ENCODE measurements at places on chromosomes 5 and 9. TPM values are rescaled to one million over a fixed set of nuclear protein-coding genes. Genes with fewer than 3 reads are reported as not detected.

Gene TLX3
- total RNA-seq, result not detected

Gene VLDLR
- total RNA-seq, result 24.9 TPM

Gene OGN
- not detected for total RNA-seq

Gene MAMDC4
- 1.8 TPM for total RNA-seq

Gene PHYHD1
- not detected for total RNA-seq

Gene MYO10
- total RNA-seq, result 64.3 TPM

Gene SV2C
- not detected for total RNA-seq

Gene ANXA2R
- total RNA-seq, result 3.0 TPM

Gene WDR38
- total RNA-seq, result not detected

Gene PURA
- total RNA-seq, result 5.9 TPM

Gene PTGS1
- 1.3 TPM for total RNA-seq

Gene G3BP1
- 156 TPM for total RNA-seq

Gene IFNA13
- total RNA-seq, result not detected

Gene IL9
- total RNA-seq, result not detected

Gene SHISAL2B
- total RNA-seq, result not detected

Gene PTGES
- 136 TPM for total RNA-seq

Gene FGFR4
- 22.3 TPM for total RNA-seq

Gene PPP6C
- total RNA-seq, result 27.2 TPM

Gene MAP3K1
- 1.00 TPM for total RNA-seq

Gene SIMC1
- total RNA-seq, result 14.2 TPM

Gene PPP3R2
- total RNA-seq, result not detected

Gene GRM6
- total RNA-seq, result not detected

All from A549 treated with RU486 at 1 μM for 4 hours (cell line).